Smooth muscle cell of the coronary artery (primary cell): ENCODE measurements at places on chromosomes 5 and 9. TPM values are rescaled to one million over a fixed set of nuclear protein-coding genes. Genes with fewer than 3 reads are reported as not detected.

Gene TOMM5
- total RNA-seq = 124 and 161 TPM in 2 replicates

Gene PCDHA10
- 0.08 and 1.4 TPM in 2 replicates for total RNA-seq

Gene WNT8A
- total RNA-seq = not detected in 2 replicates

Gene FYB1
- not detected in 2 replicates for total RNA-seq

Gene REEP5
- total RNA-seq = 54.3 and 84.1 TPM in 2 replicates

Gene ARID3C
- 0.08 TPM in 1 of 2 replicates, not detected in the other for total RNA-seq

Gene SPRY4
- total RNA-seq = 2.6 and 10.7 TPM in 2 replicates

Gene IL31RA
- total RNA-seq = 0.82 TPM in 1 of 2 replicates, not detected in the other

Gene KLF4
- total RNA-seq = 4.4 and 10.4 TPM in 2 replicates
